Left kidney (tissue), 8 donors: ENCODE measurements at places on chromosomes 2 and 18.

DNA sequence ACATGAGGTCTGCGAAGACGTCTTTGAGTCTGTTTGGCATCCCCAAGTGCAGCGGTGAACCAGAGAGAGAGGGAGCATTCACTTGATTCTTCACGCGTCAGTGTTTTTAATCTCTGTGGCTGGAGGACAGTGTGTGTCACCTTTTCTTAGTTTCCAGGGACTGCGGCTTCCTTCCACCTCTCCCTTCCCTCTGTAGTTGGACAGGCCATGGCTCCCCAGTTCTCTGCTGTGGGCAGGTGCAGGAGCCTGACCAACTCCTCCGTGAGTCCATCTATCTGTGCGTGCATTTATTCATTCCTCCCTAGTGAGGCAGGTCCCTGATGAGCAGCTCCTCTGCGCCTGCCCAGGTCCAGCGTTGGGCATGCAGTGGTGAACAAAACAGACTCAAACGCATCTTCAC is 42.9 kb downstream of the AGAP1 start:
- no peak for DNase-seq

DNA sequence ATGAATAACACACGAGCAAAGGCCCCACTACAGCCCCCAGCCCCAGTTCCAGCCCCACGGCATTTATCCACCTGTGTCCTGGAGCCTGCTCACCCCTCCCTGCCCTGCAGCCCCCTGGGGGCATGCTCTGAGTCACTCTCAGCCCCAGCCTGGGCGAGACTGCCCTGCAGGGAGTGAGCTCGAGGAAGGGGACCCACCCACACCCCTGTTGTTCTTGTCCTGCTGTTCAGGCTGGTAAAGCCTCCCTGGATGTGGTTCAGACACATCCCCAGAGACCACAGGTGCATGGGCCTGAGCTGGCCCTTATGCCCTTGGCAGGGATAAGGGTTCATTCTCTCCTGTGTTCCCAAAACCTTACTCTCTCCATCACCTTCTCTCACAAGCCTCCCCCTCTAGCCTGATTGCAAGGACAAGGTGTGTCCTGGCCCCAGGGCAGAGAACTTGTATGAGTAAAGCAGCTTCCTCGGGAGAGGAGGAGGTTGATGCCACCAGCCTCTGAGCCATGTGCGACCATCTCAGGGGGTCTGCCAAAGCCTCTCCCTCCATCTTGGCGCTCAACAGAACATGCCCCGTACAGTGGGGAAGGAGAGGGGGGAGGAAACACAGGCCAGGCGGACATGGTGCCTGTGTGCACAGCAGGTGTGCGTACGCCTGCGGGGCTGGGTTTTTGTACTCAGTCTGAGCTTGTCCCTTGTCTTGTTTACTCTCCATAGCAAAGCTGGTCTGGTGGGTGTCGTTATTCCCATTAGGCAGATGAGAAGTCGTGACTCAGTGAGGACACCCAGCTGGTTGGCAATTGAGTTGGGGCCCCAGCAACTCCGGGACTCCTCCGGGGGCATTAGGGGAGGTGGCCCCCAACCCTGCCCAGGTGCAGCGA is 64.4 kb downstream of the CIB4 start:
- DNase-seq, result no peak

- DNase-seq, result no peak
Observed at GRCh38 chr18:52348209-52348608, 8.2 kb downstream of the DCC start.

DNA sequence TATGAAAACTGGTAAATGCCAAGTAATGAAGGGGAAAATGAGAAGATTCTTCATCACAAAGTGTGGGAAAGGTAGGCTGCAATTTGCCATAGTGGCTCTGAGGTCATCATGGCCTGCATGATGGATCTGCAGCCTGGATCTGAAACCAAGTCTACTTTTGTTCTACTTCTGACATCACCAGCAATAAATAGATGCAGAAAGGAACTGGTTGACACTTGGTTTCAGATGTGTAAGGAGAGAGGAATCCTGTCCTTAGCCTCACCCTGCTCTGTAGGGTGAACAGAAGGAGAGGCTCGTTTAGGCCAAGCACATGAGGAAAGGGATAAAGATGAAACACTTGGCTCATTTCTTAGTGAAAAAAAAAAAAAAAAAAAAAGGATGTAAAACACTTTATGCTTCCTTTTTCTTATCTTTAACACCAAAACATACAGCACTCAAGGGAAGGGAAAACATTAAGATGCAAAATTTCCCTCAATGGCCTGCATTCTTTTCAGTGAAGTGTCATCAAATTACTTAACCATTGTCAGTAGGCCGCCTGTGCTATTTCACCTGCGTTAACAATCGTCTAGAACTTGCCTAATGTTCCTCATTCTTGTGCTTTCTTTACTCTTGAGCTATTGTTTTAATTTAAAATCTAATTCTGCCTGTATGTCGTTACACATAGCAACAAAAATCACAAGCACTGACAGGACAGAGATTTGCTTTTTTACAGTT is 3.9 kb downstream of the NEB start:
- DNase-seq, result peak; percentile 10

DNA sequence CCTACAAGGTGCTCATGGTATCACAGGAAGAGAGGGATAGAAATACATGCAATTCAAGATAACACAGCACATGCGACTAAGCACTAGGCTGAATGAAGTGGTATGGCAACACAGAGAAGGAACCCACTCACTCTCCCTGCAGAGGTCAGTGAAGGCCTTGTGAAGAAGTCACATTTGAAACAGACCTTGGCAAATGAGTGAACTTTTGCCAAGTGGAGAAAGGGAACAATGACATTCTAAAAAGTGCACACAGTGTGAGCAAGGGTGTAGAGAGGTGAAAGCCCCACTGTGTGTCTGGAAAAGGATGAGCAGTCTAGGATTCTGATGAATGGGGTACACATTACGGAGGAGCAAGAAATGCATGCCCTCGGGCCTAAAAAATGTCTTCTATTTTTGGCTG is 23.3 kb downstream of the KLF7 start:
- DNase-seq, result no peak

GRCh38 chr2:97676620-97677019 is 7.1 kb downstream of the C2orf92 start:
- no peak for DNase-seq

GRCh38 chr2:65366595-65367125 is 65.7 kb downstream of the SPRED2 start:
- DNase-seq, result no peak

GRCh38 chr2:120833127-120833675 is 97.5 kb downstream of the GLI2 start:
- no peak for DNase-seq

GRCh38 chr18:31931886-31932240 is 11.1 kb downstream of the TRAPPC8 start:
- DNase-seq, result no peak

GRCh38 chr2:72367530-72368225 is 220.0 kb upstream of the CYP26B1 start:
- DNase-seq, result no peak

DNA sequence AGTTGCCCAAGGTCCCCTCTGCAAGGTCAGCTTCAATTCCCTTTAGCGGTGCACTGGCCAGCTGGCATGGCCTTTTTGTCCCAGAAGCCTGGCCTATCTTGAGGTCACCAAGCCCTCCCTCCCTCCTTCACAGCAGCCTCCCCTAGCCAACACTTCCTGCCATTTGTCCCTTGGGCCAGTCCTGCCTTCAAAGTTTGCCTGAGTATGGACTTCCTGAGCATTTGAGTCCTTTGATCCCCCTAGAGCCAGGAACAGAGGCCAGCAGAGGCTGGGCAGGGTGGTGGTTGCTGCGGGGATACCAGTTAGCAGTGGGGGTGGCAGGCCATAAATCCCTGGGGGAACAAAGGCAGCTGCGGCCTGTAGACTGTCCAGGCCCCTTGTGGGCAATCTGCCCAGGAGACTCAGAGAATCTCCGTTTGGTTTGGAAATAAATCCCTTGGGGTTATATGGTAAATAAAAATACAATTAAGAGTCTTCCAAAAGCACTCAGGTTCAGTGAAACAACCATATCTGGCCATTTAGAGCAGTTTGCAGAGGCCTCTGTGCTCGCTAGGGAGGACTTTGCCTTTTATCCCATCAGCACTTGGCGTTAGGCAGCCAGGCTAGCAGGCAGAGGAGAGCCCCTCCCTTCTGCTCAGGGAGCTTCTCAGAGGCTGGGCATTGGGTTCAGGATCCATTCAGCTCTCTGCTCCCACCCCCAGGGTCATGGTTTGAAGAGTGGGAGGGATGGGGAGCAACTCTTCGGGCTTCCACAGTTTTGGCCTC is 3.1 kb upstream of the HES6 start:
- no peak for DNase-seq

- no peak for DNase-seq
Observed at GRCh38 chr2:98913916-98914712, 21.9 kb downstream of the CRACDL start.

DNA sequence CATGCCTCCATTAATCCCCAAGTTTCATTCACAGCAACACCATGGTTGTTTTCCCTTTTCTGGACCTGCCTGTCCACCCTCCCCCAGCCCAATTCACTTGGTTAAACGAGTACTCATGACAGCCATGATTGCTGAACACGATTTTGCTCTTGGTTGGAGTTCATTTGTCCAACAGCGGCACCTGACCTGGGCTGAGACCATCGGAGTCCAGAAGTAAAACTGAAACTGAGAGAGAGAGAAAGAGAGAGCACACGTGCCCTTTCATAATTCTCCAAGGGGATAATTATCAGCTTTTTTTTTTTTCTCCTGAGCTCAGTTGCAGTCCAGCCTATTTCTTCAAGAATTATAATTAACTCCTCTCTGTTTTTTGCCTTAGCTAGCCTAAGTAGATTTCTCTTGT is 13.7 kb upstream of the KIF5C start:
- no peak for DNase-seq

DNA sequence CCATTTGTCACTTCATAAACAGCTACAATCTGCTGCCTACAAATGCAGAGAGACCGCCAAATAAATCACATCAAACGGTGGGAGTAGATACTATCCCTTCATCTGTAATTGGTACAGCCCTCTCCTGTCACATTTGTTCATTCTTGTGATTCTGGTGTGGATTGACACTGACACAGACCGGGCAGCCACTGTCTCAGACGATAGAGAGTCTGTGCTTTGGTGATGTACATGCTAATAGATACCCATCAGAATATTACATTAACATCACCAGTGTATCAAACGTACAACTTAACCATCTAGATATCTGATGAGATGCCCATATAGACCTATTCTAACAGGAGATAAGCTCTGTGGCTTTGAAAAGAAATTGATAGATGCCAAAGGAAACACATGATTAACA is 419.7 kb upstream of the ZEB2 start:
- DNase-seq, result no peak

DNA sequence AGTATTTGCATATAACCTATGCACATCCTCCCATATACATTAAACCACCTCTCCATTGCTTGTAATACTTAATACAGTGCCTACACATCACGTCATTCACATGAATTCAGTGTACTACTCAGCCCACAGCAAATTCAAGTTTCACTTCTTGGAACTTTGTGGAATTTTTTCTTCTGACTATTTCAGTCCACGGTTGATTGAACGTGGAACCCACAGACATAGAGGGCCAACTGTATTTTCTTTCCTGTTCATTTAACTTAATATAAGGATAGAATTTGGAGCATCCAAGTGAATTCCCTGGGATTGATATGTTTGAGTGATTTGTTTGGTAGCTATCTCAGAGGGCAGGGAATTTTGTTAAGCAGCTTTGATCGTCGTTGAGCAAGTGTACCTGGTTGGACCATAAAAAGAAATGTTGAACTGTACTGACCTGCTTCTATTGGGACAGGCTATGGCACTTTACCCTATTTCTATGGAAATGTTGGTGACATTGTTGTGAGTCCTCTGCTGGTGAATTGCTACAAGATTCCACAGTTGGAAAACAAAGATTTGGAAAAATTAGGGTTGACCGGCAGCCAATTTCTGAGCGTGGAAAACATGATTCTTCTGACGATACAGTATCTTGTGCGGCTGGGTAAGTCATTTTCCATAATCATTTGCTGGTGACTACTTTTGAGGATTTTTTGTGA is 156.6 kb downstream of the ESCO1 start:
- no peak for DNase-seq

GRCh38 chr2:105836840-105837692 is 92.4 kb downstream of the NCK2 start:
- DNase-seq, result no peak

GRCh38 chr2:72950558-72951255 is 33.4 kb downstream of the EMX1 start:
- DNase-seq, result no peak

DNA sequence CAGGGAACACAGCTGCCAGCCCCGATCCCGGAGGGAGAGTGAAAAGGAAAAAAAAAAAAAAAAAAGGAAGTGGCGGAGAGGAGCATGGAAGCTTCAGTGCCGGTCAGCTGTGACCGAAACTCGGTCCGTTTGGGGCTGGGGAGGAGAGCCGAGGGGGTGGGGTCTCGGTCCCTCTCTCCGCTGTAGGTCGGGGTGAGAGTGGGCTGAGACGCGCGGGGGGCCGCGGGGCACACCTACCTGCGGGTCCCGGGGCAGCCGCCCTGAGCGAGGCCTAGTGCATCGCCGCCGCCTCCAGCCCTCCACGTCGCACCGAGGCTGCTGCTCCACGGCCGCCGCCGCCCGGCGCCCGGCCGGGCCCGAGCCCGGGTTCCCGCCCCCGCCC is 536 bp downstream of the VPS54 start:
- DNase-seq, result no peak

- no peak for DNase-seq
Observed at GRCh38 chr2:129262934-129263333, 716.5 kb upstream of the RAB6C start.

GRCh38 chr2:150388289-150388625 is 99.2 kb downstream of the RND3 start:
- no peak for DNase-seq

DNA sequence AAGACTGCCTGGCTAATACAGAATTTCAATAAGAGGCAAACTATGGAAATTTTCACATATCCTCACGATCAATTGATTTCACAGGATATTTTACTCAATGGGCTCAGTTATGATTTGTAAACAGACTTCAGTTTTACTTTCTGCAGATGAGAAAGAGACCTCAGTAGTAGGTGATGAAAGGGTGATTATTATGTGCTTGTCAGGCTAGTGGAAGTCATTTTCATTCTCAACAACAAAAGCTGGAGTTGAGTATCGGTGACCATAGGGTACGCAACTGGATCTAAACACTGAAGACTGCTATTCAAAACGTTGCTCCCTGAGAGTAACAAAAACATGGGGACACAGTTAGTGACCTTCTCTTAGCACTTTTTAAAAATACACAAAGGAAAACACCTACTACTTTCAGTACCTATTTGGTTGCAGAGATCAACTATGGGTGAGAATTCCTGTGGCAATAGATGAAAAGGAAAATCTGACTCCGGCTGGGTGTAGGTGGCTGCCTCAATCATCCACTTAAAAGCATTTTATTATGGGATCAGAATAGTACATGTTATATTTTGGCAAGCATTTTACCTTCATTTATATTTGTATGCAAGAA is 126.2 kb upstream of the VRK2 start:
- DNase-seq, result no peak

GRCh38 chr2:74381751-74382150 is 1.6 kb upstream of the DCTN1 start:
- no peak for DNase-seq

DNA sequence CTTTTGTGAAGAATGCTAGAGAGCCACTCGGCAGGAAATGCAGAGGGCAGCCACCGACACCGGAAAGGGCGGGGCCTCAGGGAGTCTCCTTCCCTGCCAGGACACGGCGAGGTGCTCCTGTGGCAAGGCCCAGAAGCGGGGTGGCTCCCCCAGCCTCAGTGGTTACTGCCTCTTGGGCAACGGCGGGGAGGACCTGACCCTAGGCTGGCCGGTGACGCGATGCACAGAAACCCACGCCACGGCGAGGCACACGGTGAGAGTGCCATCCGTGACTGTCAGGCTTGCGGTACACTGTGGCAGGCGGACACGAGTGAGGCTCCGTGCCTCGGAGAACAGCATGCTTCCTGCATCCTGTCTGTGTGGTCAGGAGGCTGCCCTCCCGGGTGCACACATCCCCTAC is 47.8 kb downstream of the ZAP70 start:
- no peak for DNase-seq
